WTC11 (cell line): ENCODE measurements at places on chromosomes 6 and 20. TPM values are rescaled to one million over a fixed set of nuclear protein-coding genes. Genes with fewer than 3 reads are reported as not detected.

UNC93A gene
- 0.70 to 3.1 TPM (median 1.8 TPM) in 3 replicates for total RNA-seq

PNLDC1 gene
- total RNA-seq = 0.16 to 0.39 TPM (median 0.34 TPM) in 3 replicates

WDR27 gene
- total RNA-seq = 83.4 to 126 TPM (median 90.6 TPM) in 3 replicates

TNFRSF6B gene
- not detected in 3 replicates for total RNA-seq

DNA sequence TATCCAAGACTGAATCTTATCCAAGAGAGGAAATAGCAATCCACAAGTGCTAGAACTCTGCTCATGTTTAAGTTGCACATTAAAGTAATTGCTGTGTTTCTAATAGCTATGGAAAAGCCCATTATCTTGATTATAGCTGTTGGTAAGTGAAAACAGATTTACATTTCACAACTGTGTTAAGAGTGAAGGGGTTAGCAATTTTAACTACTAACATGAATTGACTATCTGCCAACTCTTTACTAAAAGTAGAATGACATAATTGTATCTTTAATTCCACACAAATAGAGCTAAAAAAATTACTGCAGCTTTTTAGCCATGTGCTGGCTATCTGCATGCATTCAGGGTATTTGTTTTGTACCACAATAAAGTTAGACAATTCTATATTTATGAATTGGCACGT lies 277.9 kb upstream of the IRAK1BP1 start:
- H3K4me1 ChIP-seq = no peaks in the 10 kb centered on the region
- H3K36me3 ChIP-seq = peaks cover 4% of the 10 kb centered on the region; the same call in 1 of the 2 replicates
- no peak overlapping the region for H3K4me3 ChIP-seq
- H3K27ac ChIP-seq = no peak overlapping the region
- H3K27me3 ChIP-seq = no peaks in the 10 kb centered on the region

- H3K4me1 ChIP-seq = peaks cover 8% of the 10 kb centered on the region
- H3K4me3 ChIP-seq = no peak overlapping the region
- no peak for DNase-seq
Measured at GRCh38 chr6:1952740-1953360, 292.6 kb downstream of the GMDS start.

DNA sequence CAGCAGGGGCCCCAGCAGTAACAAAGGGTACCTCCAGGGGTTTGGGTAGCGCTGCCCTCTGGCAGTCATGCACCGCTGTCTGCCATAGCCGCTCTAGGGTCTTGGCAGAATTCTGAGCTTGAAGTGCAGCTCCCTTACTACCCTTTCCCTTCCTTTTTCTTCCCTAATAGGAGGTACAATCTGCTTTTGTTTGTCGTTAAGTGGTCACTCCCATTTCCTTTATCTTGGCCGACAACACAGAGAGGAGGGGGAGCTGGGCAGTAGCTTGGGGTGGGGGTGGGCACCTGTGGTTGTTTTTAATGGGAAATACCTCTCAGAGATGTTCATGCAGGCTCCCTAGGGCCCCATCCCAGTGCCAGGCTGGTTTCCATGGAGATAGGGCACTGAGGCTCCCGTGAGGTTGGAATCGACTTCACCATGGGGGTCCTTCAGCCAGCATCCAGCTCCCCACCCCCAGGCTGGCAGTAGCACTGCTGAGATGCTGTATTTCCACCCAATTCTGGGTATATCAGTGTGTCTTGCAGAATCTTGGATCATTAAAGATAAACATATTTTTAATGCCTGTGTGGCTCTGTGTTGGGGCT lies 18.6 kb downstream of the CCDC167 start:
- H3K27ac ChIP-seq = peak overlapping the region; percentile 78; the same call in 1 of the 2 replicates
- H3K36me3 ChIP-seq = peaks cover 11% of the 10 kb centered on the region; the same call in 1 of the 2 replicates

DNA sequence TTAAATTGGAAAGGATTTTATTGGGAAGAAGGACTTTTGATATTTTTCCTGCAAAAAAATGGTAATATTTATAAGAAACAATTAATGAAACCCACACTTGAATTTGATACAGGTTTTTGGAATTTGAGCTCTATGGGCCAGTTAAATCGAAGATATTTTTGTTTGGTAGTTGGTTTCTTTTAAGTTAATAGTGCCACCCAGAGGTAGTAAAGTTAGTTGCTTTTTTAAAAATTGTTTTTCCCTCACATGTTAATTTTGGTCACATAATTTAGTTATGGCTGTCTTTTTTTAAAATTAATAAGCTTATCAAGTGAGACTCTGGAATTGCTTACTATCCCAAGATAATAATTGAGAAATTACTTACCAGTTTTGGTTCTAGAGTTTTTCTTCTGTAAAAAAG lies 7.1 kb downstream of the PRIM2 start:
- H3K4me1 ChIP-seq = no peaks in the 10 kb centered on the region
- no peak overlapping the region for H3K27ac ChIP-seq
- no peak overlapping the region for H3K4me3 ChIP-seq
- H3K27me3 ChIP-seq = no peaks in the 10 kb centered on the region
- DNase-seq = no peak

DNA sequence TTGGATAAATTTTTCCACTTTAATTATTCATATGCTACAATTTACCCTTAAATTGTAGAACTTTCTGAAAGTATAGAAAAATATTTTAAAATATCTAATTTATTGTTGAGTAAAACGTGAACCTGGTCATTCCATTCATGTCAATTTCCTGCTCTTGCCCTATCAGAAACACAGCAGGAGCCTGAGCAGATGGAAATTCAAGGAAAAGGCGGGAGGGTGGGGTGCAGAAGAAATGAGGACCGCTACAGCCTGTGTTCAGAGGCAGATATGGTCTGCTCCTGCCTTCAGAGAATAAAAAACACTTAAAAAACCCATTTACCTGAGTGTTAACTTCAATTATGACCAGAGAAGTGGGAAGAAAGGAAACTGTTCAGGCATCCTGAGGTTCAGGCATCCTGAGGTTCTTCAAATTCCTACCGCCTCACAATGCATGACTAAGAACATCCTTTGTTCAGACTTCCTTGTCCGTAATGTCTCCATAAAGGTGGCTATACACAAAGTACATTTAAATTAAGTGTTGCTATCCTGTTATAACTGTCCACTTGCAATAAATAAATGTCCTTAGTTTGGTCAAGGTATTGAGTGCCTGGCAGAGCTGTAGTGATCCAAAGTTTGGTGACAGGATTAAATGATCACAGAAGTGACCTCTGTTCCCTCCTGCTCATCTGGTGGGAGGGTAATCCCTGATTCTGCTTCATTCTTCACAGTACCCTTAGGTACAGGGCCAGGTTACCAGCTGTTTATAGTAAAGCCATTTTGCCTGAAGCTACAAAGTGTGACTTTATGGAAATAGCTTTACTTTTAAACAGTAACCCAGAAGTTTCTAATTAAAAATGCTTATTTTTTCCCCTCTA lies 109.1 kb downstream of the MAN1A1 start:
- H3K4me1 ChIP-seq = peaks cover 21% of the 10 kb centered on the region
- H3K36me3 ChIP-seq = peaks cover 5% of the 10 kb centered on the region
- peak overlapping the region; percentile 82 for H3K27ac ChIP-seq
- no peak for DNase-seq
- no peaks in the 10 kb centered on the region for H3K27me3 ChIP-seq

DNA sequence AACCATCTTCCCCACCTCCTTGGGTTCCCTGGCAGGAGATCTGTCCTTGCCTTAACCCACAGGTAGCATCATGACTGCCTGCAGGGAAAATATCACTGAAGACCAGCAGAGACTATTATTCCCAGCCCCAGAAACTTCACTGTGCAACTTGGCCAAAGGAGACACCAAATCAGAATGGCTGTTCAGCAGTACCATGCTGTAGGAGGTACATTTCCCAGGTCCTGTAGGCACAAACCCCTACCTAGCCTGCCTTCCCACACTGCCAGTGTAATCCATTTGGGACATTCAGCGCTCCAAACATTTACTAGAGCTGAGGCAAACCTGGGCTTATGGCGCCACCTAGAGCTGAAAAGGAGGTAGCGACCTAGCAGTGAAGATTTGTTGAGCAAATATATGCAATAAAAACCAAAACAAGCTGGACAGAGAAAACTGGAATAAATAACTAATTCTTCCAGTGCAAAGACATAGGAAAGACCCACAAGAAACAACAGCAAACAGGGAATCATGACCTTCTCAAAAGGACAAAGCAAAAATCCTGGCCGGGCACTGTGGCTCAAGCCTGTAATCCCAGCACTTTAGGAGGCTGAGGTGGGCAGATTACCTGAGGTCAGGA lies 60.3 kb downstream of the VTA1 start:
- H3K4me3 ChIP-seq = no peak overlapping the region
- peak; percentile 59 for DNase-seq
- H3K27me3 ChIP-seq = no peaks in the 10 kb centered on the region
- no peaks in the 10 kb centered on the region for H3K4me1 ChIP-seq
- 0 out of 2 replicates have a peak overlapping the region, but pooled peaks have one; percentile 64 for H3K27ac ChIP-seq

DNA sequence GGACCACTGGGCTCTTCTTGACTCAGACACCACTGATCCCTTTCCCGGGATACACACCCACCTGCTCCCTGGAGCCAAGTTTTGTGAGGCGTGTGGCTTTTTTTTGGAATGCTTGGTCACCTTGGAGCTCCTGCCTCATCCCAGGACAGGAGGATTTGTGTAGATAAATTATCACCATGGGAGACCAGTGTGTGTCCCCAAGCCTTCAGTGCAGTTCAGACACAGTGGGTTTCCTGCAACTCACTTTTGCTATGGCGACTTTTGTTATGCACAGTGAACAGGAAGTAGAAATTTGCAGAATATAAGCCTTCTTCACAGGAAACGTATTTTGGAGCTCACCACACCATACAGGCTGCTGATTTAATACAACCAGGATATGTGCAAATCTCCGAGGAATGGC lies 357.4 kb downstream of the PAX1 start:
- H3K27me3 ChIP-seq = no peaks in the 10 kb centered on the region
- no peak for DNase-seq
- H3K4me1 ChIP-seq = peaks cover 17% of the 10 kb centered on the region
- H3K27ac ChIP-seq = no peak overlapping the region
- no peaks in the 10 kb centered on the region for H3K36me3 ChIP-seq

GRCh38 chr20:15921930-15922329 lies 651.3 kb downstream of the KIF16B start:
- DNase-seq = no peak
- peaks cover 7% of the 10 kb centered on the region for H3K4me1 ChIP-seq
- H3K27me3 ChIP-seq = no peaks in the 10 kb centered on the region
- H3K36me3 ChIP-seq = no peaks in the 10 kb centered on the region

DNA sequence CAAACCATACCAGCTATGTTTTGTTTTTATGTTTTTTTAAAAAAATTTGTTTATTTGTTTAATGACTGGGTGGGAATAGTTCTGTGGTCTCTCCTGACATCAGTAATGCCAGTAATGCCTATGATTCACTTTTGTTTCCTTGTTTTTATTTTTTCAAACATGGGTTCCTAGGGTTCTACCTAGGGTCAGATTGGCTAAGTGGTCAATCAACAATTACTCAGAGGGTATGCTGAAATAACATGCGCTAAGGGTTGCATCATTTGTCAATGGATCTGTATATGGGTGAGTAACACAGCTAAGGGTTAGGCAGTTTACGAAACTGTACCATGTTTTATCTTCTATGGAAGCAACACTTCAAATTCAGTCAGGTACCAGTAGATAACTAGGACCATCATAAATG lies 583.8 kb upstream of the GJE1 start:
- peaks cover 10% of the 10 kb centered on the region for H3K4me1 ChIP-seq
- H3K27me3 ChIP-seq = no peaks in the 10 kb centered on the region
- no peak for DNase-seq
- H3K36me3 ChIP-seq = peaks cover 61% of the 10 kb centered on the region

- H3K36me3 ChIP-seq = no peaks in the 10 kb centered on the region
- peaks cover 18% of the 10 kb centered on the region for H3K4me1 ChIP-seq
- DNase-seq = no peak
- H3K27me3 ChIP-seq = peaks cover 4% of the 10 kb centered on the region
- H3K4me3 ChIP-seq = no peak overlapping the region
Measured at GRCh38 chr20:48184229-48184628, 398.9 kb upstream of the SULF2 start.

DNA sequence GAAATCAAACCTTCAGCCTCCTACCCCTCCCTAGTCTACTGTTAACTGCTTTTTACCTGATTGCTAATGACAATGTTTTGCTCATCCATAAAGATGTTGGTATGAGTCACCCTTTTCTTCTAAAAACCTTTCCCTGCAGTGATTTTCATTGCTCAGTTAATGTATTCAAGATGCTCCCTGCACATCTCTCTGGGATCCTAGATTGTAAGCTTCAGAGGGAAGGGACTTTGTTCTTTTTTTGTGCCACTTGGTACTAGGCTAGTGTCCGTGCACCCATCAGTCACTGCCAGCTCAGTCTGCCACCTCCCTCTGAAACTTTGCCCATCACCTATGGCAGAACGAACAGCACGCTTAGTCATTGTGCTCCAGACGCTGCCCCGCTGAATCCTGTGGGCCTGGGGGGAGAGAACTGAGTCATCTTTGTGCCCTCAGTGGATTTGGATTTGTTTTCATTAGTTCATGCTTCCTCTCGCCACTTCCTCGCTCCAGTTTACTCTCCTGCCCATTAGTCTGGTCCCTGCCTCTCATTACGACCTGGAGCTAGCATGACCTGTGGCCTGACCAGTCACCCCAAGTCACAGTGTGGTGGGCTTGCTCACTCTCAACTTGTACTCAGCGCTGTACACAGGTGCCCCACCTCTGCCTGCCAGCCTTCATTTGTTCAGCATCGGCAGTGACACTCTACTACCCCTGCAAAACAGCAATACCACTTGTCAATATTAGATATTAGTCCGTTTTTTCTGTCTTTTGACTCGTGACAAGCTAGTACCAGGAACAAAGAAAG lies 78.0 kb upstream of the TMEM181 start:
- no peaks in the 10 kb centered on the region for H3K4me1 ChIP-seq
- 0 out of 2 replicates have a peak overlapping the region, but pooled peaks have one; percentile 30 for H3K27ac ChIP-seq
- no peaks in the 10 kb centered on the region for H3K27me3 ChIP-seq
- H3K4me3 ChIP-seq = no peak overlapping the region
- peaks cover 30% of the 10 kb centered on the region for H3K36me3 ChIP-seq
- DNase-seq = no peak

- no peaks in the 10 kb centered on the region for H3K36me3 ChIP-seq
- H3K4me3 ChIP-seq = no peak overlapping the region
- no peak for DNase-seq
- peaks cover 11% of the 10 kb centered on the region for H3K4me1 ChIP-seq
- H3K27ac ChIP-seq = no peak overlapping the region
- no peaks in the 10 kb centered on the region for H3K27me3 ChIP-seq
Measured at GRCh38 chr20:23253524-23253923, 97.1 kb upstream of the NXT1 start.

GRCh38 chr20:14049111-14049510 lies 53.8 kb downstream of the MACROD2 start:
- no peaks in the 10 kb centered on the region for H3K27me3 ChIP-seq
- DNase-seq = no peak
- peaks cover 1% of the 10 kb centered on the region for H3K36me3 ChIP-seq
- H3K4me3 ChIP-seq = no peak overlapping the region

- no peak for DNase-seq
- H3K36me3 ChIP-seq = no peaks in the 10 kb centered on the region
- H3K4me1 ChIP-seq = peaks cover 22% of the 10 kb centered on the region
- peak overlapping the region; percentile 3 for H3K4me3 ChIP-seq
- no peaks in the 10 kb centered on the region for H3K27me3 ChIP-seq
Measured at GRCh38 chr6:3165631-3166534, 8.5 kb upstream of the TUBB2A start.
